Activated CD4-positive, alpha-beta T cell treated with anti-CD3 and anti-CD28 coated beads for 48 hours (primary cell): ENCODE measurements at places on chromosomes 11 and 22.

- no peak for DNase-seq
Observed at GRCh38 chr11:55652560-55652959, 4.4 kb downstream of the OR4S2 start.

DNA sequence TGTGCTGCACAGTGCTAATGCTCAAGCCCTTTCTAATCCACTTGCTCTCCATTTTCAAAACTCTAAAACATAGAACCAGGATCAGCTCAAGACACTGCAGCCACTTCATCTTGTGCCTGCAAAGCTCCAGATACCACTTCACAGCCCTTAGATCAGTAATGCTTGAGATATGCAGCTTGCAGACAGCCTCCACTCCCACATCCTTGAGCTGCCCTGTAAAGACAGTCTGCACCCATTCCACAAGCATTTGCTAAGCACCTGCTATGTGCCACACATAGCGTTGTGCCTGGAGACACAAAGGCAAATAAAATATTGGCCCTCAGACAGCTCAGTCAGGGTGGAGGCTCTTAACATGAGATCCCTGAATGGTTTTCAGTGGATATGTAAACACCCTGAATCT, 192.5 kb upstream of the SNX19 start:
- no peak for DNase-seq

- no peak for DNase-seq
Observed at GRCh38 chr11:70167723-70168404, 35.2 kb upstream of the FADD start.

DNA sequence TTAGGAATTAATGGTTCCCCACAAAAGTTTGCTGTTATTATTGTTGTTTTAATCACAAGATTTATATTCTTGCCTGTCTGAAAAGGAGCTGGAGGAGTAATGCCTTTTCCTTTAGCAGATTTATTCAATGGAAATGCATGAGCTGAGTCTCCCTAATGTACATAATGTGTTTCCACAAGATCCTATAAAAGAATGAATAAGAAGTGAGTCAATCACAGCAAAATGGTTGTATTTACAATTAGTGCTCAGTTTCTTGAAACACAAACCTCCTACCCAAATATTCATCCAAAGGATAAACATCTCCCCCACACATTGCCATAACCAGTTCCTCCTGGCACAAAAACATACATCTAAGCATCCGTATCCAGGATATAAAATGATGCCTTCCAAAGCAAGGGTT, 33.3 kb downstream of the ME3 start:
- no peak for DNase-seq

- DNase-seq, result no peak
Observed at GRCh38 chr11:95242845-95243605, 12.0 kb upstream of the SESN3 start.

DNA sequence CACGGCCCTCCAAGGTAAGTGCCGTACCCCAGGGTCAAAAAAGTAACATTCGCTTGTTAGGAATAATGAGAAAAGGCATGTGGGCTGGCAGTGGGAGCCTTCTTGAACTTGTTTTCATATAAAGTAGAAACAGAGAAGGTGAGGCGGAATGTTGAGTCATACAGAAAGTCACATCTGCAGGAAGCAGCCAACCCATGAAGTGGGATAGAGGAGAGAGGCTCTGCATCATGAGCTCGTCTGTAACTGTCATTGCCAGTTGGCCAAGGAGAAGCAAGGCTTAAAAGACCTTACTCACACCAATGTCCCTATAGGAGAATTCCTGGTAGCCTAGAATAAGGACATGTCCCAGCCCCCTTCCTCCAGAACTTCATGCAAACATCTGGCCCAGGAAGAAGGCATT, 253.3 kb downstream of the BUD13 start:
- DNase-seq, result no peak

GRCh38 chr11:82858556-82859091, 41.6 kb downstream of the PRCP start:
- no peak for DNase-seq

DNA sequence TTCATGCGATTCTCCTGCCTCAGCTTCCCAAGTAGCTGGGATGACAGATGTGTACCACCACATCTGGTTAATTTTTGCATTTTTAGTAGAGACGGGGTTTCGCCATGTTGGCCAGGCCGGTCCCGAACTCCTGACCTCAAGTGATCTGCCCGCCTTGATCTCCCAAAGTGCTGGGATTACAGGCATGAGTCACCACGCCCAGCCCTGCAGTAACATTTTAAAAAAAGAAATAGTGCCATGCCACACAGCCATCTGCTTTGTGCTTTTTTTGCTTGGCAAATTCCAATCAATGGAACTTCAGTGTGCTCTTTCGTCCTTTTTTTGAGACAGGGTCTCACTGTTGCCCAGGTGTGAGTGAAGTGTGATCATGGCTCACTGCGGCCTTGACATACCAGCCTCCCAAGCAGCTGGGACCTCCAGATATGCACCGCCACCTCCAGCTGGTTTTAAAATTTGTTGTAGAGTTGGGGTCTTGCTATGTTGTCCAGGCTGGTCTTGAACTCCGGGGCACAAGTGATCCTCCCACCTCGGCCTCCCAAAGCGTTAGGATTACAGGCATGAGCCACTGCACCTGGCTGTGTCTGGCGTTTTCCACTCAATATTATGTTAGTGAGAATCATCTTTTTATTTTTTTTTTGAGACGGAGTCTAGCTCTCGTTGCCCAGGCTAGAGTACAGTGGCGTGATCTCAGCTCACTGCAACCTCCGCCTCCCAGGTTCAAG, 1.8 kb upstream of the CHADL start:
- DNase-seq, result no peak

- no peak for DNase-seq
Observed at GRCh38 chr11:62988276-62988675, 3.5 kb upstream of the SLC22A6 start.

DNA sequence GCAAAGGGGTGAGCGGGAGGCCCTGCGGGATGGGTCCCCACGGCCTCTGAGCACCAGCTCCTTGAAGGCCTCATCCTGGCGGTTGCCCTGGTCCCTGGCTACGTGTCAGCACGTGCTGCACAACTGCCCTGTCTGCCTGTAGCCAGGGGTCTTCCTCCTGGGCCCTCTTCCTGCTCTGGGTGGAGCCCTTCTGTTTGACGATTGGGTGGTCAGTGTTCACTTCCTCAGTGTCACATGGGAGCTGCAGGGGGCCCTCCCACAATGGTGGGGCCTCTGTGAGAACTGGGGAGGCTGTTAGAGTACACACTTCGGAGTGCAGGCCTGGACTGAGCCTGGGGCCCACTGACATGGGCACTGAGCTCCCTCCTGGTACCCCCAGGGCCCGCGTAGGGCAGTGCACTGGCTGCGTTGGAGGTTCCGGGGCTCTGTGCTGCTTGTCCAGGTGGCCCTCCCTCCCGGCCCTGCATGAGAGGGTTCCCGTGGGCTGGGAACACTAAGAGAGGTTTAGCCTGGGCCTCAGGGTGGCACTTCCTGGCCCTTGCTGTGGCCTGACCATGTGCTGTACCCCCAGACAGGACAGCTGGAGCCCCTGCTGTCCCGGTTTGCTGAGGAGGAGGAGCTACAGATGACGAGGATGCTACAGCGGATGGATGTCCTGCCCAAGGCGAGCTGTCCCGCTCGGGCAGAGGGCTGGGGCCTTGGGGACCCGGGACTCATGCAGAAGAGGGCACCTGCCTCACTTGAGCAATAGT, 13.8 kb downstream of the DGCR6L start:
- no peak for DNase-seq

GRCh38 chr22:50531546-50531961, 1.7 kb upstream of the TYMP start:
- DNase-seq, result peak; percentile 85

- DNase-seq, result peak; percentile 41
Observed at GRCh38 chr11:117443266-117444186, 115.9 kb downstream of the CEP164 start.

DNA sequence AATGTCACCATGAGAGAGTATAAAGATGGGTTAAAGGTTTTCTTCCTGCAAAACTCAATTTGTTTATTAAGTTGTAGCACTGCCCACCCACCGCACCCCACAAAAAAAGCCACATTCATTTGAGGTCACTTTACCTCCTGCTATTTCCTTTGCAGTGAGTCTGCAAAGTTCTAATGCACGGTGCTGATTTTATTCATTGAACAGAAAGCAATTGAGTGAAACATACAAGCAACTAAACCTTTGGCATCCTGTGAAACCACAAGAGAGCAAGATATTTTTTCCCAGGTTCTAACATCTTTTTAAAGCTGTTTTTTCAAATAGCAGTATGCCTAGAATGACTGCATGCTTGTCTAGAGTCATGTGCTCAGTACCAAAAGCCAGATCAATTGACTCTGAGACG, 39.0 kb downstream of the RRAS2 start:
- no peak for DNase-seq
